ENCODE measurements at places on chromosomes 4 and X.

GRCh38 chr4:77621254-77621653, 15.6 kb downstream of the CXCL13 start:
- DNase-seq: no peak

DNA sequence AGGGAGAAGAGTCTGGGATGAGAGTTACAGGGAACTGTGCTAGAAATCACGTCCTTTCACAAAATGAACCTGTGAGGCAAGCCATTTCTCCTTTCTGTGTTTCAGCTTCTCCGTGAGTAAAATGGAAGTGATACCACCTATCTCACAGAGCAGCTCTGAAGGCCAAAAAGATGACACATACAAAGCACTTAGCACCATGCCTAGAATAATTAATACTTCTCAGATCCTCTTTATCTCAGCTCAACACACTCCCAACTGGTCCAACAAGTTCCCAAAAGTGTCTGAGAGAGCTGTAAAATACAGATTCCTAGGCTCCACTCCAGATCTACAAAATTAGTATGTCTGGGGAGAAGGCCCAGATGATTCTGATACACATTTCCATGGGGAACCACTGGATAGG, 38.3 kb downstream of the LHFPL1 start:
- DNase-seq: no peak

DNA sequence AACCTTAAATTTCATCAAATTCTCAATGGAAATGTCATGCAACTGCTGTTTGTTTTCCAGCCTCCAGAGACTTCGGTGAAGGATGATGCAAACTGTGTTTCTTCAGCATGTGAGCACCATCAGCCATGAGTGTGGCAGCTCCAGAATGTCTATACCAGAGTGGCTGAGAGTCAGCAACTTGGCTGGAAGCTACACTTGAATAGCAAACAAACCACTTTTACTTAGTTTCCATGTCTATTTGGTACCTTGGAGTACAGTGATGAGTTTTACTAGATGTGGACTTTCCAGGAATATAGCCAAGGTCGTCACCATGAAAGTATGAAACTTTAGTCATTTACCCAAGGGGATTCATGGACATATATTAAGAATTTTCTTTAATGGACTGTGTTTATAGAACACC, 4.3 kb upstream of the IL21 start:
- no peak for DNase-seq

- no peak for DNase-seq
These were observed 20.8 kb upstream of the SMIM9 start for GRCh38 chrX:154855256-154855655.

GRCh38 chr4:52660643-52661042, 1.5 kb upstream of the USP46 start:
- no peak for DNase-seq

DNA sequence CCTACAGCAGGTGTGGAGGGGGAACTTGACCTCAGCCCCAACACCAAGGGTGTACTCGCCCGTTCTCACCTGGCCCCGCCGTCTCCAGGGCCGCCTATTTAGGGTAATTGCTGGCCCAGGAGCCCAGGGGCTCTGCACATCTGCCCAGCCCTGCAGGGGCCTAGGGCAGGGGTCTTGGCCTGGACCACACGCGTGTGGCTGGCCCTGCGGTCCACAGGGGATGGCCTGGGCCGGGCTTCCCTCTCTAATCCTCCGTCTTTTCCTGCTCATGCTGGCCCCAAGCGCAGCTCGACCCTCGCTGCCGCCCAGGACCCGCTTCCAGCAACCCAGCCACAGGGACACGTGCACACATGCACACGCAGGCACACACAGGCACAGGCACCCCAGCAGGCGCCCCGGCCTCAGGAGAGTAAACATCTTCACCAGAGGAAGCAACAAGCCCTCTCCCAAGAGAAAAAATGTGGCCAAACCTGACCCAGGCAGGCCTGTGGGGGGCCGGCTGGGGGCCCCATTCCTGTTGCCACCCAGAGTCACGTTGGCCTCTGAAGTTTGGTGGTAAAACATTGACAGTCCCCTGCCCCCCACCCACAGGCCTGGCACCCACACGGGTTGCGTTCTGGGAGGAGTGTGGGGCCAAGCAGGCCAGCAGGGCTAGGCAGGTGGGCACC, 24.6 kb upstream of the FGFR3 start:
- DNase-seq: no peak

DNA sequence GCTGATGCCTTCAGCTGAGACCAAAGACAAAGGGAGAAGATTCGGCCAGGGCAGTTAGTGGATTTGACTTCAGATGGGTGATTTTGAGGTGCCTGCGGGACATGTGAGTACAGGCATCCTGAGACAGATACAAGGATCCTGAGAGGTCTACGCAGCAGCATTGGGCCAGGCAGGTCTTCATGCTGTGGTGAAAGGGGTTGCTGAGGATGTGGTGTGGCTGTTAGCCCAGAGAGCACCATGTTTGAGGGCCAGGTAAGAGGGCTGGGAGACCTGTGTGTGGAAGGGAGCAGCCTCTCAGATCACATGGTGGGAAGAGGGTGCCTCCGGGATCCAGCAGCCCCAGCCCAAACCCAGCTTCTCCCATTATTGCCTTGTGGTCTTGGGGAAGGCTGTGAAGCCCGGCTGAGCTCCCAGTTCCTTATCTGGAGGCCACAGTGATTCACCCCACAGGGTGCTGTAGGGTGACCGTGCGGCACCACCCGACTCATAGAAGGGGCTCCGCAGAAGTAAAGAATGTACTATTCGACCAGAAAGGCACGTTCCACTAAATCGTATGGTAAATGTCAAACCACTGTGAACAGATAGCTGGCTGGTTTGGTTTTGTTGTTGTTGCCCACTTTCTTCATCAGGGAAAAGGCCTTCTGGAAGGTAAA, 27.7 kb upstream of the TADA2B start:
- DNase-seq: no peak

- DNase-seq: peak; percentile 70
These were observed 6.7 kb downstream of the FGFBP2 start for GRCh38 chr4:15956179-15956850.

GRCh38 chr4:19739101-19739651, 512.5 kb upstream of the SLIT2 start:
- DNase-seq: peak; percentile 95

DNA sequence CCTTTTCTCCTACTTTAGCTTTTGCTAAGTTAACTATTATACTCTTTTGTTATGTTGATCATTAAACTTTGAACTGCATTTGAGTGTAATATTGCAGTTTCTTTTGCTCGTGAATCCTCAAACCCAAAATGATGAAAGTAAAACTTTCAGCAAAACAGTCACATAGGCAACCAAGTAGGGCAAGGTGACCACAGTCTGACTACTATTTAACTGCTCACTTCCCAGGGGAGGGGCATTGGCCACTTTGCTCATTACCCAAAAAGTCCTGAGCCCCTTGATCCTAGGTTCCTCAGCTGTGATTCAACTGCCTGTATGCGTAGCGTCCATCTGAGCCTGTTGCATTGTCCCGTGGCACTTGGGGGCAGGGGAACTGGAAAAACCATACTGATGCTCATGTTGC, 17.0 kb downstream of the RBMX2 start:
- no peak for DNase-seq

DNA sequence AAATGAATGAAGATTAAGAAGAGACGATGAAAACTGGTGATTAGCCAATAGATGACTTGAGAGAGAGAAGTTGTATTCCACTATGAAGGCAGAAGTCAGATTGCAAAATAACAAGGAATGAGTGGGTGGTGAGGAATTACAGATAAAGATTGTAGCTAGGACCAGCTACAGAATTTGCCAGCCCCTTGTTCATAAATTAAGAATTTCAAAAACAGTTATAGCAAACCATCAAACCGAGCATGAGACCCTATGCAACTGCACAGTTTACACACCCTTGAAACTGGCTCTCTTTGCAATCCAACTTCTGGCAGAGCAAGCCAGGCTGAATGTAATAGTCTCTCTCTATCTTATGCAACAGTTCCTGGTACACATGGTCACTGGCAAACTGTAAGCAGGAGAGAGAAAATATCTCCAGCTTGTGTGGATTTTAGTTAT, 35.2 kb downstream of the STAP1 start:
- DNase-seq: no peak

GRCh38 chrX:150602296-150602695, 33.9 kb downstream of the MTM1 start:
- no peak for DNase-seq

- DNase-seq: peak; percentile 19
These were observed 35.4 kb downstream of the MID2 start for GRCh38 chrX:107861056-107861455.

GRCh38 chr4:38842994-38843393, 13.6 kb downstream of the TLR6 start:
- DNase-seq: no peak

GRCh38 chr4:156109943-156110900, 156.6 kb upstream of the CTSO start:
- no peak for DNase-seq

DNA sequence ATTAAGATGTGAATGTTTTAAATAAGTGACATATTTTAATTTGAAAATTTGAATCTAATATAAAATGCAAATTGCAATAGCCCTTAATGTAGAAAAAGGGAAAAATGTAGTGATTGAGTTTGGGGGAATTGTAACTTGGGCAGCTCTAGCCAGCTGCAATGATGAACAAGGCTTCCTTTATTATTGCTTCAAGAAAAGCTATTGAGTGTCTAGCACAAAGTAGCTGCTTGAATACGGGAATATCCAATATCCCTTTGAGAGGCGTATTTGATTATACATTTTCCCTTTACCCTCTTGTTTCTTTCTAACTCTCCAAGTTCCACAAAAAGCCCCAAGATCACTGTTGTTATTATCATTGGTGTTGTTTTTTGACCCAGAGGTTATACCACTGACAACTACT, 21.8 kb downstream of the IL1RAPL1 start:
- no peak for DNase-seq

DNA sequence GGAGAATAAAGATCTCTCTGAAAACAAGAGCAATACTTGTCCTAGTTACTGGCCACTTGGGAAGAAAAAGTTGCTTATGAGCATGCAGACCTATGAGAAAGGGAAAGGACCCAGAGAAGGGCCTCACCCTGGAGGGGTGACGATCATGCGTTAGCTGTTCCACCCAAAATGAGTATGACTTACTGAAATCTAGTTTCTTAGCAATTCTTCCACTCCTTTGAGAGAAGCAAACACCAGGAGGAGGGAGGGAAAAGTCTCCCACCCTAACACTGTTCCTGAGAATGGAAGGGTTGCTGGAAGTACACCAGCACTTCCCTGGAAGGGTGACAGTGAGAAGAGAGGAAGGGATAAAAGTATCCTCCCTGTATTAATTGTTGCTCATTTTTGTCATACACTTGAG, 107.9 kb downstream of the ADGRL3 start:
- DNase-seq: no peak

- no peak for DNase-seq
These were observed 31.5 kb downstream of the DHRSX start for GRCh38 chrX:2469196-2469685.

DNA sequence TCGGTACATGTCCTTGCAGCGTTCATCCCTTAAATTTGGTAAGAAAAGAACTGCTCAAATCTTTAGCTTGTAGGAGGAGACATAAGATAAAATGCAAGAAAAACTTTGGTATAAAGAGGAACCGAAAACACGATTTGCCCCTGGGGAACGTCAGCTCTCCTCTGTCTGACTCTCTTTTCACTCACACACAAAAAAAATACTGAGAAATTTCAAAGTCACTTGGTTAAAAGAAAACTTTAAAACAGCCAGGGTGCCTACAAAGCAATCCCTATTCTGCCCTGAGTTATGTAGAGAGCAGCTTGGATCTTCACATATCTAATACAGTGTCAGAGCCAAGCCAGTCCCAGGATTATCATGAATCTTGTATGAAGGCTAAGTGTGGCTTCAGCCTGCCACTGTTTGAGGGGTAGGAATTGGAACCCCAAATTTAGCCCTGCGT, 248.5 kb upstream of the CXXC4 start:
- no peak for DNase-seq

DNA sequence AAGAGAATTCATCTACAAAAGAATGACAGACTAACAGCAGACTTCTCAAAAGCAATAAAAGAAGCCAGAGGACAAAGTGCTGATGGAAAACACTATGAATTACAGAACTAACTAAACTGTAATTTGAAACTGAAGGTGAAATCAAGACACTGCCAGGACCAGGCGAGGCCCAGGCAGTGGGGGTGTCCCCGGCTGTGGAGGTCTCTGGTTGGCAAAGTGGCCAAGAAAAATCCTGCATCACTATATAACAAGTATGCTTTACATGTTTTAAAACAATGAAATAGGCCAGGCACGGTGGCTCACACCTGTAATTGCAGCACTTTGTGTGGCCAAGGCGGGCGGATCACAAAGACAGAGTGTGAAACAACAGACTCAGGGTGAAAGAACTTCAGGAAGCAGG, 32.9 kb downstream of the CHM start:
- no peak for DNase-seq

GRCh38 chrX:134932528-134933217, 58.1 kb upstream of the SMIM10 start:
- DNase-seq: peak; percentile 3

DNA sequence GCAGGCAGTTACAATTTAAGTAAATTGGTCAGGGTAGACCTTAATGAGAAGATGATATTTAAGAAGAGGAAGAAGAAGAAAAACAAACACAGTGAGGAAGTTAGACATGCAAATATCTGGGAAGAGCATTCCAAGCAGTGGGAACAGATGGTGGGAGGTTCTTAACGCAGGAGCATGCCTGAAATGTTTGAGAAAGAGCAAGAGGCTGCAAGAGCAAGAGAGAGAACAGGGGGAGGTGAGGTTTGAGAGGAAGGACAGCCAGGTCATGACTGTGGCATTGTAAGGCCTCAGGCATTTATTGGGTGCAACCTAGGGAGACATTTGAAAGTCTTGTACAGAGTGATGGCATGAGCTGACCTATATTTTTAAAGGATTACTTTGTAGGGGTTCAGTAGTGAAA, 136.0 kb downstream of the UGT8 start:
- no peak for DNase-seq

DNA sequence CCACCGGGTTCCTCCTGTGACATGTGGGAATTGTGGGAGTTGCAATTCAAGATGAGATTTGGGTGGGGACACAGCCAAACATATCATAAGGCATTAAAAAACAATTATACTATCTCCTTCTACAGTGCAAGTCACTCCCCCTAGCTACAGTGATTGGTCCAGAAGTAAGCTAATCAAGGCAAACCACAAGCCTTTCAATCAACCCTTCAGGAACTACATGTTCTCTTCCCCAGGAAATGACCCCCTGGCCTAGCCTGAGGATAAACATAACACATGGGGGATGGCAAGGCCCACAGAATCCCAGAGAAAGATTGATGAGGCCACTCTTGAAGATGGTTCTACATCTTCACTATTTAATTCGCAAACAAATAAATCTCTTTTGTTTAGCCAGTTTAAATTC, 25.2 kb upstream of the FAM241A start:
- DNase-seq: no peak

DNA sequence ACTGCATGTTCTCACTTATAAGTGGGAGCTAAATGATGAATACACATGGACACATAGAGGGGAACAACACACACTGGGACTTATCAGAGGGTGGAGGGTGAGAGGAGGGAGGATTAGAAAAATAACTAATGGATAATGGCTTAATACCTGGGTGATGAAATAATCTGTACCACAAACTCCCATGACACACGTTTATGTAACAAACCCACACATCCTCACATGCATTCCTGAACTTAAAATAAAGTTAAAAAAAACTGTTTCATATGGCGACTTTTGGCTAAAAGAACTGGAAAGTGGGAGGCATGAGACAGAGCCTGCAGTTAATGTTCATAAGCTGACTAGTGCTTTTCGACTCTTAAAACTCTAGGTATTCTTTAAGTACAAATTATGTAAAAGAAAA, 98.9 kb upstream of the NPFFR2 start:
- no peak for DNase-seq

- no peak for DNase-seq
These were observed 78.6 kb upstream of the RAI2 start for GRCh38 chrX:17939724-17940123.

GRCh38 chr4:168836490-168836889, 173.6 kb downstream of the CBR4 start:
- DNase-seq: no peak

Measured in lung microvascular endothelial cell (primary cell).